ENCODE measurements at places on chromosomes 4 and X. TPM values are rescaled to one million over a fixed set of nuclear protein-coding genes. Genes with fewer than 3 reads are reported as not detected.

Gene COL25A1
- polyA plus RNA-seq = 15.6 TPM

GRCh38 chr4:101292901-101293300 lies 54.4 kb downstream of the PPP3CA start:
- no peak for DNase-seq

- no peak for DNase-seq
Observed at GRCh38 chr4:170033999-170034398, 7.8 kb upstream of the MFAP3L start.

DNA sequence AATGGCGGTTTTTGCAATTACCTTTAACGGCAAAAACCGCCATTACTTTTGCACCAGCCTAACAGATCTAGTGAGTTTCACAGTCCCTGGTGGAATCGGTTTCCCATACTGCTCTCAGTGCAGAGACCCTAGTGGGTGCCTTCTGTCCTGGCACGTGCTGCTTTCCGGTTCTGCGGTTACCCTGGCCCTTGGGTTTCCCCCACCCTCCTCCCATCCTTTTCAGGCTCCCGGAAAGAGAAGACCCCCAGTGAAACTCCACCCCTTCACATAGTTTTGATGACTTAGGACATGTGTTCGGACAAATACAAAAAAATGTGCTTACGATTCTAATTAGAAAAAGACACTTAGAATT lies 36.9 kb downstream of the NLGN3 start:
- no peak for DNase-seq

Gene MAP9
- polyA plus RNA-seq = 31.4 TPM

Gene BEX2
- polyA plus RNA-seq = 69.2 TPM

DNA sequence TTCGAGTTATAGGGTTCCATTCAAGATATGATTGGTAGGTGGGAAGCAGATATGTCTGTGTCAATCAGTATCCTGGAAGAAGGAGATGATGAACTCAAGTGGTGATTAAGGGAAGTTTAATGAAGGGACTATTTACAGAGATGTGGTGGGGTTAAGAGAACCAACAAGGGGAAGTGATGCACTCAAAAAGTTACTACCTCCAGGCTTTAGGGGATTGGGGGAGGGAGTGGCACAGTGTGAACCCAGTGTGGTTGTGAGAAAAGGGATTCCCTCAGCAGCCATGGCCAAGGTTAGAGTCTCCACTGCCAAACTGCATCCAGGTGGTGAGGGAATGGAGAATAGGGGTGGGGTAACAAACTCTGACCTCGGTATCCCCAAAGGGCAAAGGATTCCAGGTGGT lies 27.9 kb downstream of the PKD2 start:
- no peak for DNase-seq

DNA sequence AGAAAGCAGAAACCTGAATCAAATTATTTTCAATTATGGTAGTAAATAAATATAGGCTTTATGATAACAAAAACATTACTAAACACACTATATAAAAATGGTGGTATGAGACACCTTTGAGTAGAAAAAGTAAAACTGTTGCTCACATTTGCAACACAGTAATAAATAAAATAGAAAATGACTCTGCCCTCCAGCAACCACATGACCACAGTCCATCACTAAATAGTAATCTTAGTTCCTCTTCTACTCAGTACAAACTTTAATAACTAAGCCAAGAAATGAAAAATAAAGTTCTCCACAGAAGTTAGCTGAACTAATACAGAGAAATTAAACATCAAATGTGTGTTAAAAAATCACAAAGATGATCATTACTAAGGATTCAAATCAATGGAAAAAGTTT lies 108.5 kb downstream of the ADGRA3 start:
- DNase-seq = no peak

GRCh38 chr4:154738426-154738825 lies 5.4 kb upstream of the LRAT start:
- no peak for DNase-seq

Gene WNK3
- 5.1 TPM for polyA plus RNA-seq

- DNase-seq = no peak
Observed at GRCh38 chr4:30838331-30838730, 118.2 kb downstream of the PCDH7 start.

- no peak for DNase-seq
Observed at GRCh38 chr4:81021981-81022380, 8.5 kb upstream of the BMP3 start.

Gene DDX53
- polyA plus RNA-seq = not detected

GRCh38 chrX:115958687-115959359 lies 211.7 kb upstream of the AGTR2 start:
- DNase-seq = no peak

- no peak for DNase-seq
Observed at GRCh38 chr4:2937986-2938385, 25.2 kb downstream of the NOP14 start.

DNA sequence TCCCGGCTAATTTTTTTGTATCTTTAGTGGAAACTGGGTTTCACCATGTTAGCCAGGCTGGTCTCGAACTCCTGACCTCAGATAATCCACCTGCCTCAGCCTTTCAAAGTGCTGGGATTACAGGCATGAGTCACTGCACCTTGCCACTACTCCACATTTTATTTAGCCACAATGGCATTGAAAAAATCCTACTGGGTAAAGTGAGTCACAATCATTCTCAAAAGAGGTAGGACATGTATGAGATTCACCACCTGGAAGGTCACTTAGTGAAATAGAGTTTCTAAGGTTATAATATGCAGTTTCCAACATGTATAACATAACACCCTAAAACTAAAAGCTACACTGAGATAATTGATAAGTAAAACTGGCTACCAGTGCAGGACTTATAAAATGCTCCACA lies 159.2 kb downstream of the BTC start:
- no peak for DNase-seq

Measured in left renal pelvis (tissue), 4 donors.